Fibroblast of skin of scalp (primary cell): ENCODE measurements at places on chromosomes 2 and 18.

- peak; percentile 89 for DNase-seq
Observed at GRCh38 chr18:45248240-45248903, 366.9 kb upstream of the SLC14A2 start.

GRCh38 chr18:27143580-27144287, 41.4 kb downstream of the CHST9 start:
- no peak for DNase-seq

- DNase-seq, result peak; percentile 2
Observed at GRCh38 chr2:30565851-30566358, 118.9 kb downstream of the LCLAT1 start.

GRCh38 chr2:97993926-97994325, 1.8 kb downstream of the TMEM131 start:
- DNase-seq, result no peak

GRCh38 chr2:29272311-29272710, 157.1 kb downstream of the CLIP4 start:
- no peak for DNase-seq

GRCh38 chr2:173359231-173359630, 4.6 kb downstream of the CDCA7 start:
- peak; percentile 20 for DNase-seq

GRCh38 chr18:65547046-65547445, 203.8 kb upstream of the CDH7 start:
- no peak for DNase-seq

- no peak for DNase-seq
Observed at GRCh38 chr2:107585851-107586250, 240.8 kb upstream of the RGPD4 start.

- no peak for DNase-seq
Observed at GRCh38 chr2:64586054-64586453, 61.9 kb downstream of the AFTPH start.

GRCh38 chr18:58254873-58255511, 211.0 kb downstream of the NEDD4L start:
- peak; percentile 59 for DNase-seq

GRCh38 chr2:101706819-101707177, 9.3 kb downstream of the MAP4K4 start:
- no peak for DNase-seq

- DNase-seq, result peak; percentile 50
Observed at GRCh38 chr2:43131051-43131889, 95.1 kb downstream of the ZFP36L2 start.

DNA sequence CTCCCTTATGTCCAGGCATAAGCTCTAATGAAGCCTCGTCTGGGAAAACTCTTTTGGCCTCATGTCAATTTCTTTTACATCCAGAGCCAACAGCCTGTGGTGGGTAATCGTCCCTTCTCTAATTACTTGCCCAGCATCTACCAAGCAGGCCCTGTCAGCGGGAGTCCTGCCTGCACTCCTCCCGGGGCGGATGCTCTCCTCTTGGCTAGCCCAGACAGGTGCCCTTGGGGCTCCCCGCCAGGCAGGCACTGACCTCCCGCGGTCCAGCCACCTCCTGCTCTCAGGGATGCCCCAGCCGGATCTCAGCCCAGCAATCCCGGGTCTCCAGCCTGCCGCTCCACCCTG, 74.2 kb downstream of the NCAPH start:
- DNase-seq, result no peak

DNA sequence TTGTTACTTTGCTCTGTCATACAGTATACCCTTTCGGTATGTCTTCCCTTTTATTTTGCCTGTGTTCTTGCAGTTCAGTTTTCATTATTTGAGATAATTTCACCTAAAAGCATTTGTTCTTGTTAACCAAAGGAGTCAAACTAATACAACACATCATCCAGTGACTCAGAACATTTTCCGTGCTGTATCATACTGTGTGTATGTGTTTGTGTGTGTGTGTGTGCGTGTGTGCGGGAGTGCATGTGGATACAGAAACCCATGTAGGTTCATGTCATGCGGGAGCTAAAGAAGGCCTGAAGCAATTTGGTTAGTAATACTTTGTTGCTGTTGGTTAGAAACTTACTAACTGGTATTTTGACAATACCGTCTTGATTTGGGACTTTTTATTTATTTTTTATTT, 60.0 kb downstream of the CEP192 start:
- no peak for DNase-seq

DNA sequence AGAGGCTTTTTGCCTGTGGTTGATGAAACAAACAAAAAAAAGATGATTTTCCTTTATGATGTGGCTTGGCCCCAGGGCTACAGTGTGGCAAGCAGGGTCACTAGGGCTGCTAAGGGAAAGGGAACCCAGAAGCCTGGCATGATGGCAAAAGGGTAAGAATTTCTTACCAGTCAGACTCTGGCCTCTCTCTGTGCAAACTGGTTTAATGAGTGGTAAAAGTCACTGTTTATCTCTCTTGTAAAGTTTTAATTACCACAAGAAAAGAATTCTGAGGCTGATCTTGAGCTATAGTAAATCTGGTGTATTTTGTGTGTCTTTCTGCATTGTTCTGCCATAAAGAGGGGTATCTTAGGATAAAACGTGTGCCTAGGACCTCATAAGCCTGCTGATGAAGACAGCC, 275.4 kb downstream of the STK39 start:
- DNase-seq, result no peak

DNA sequence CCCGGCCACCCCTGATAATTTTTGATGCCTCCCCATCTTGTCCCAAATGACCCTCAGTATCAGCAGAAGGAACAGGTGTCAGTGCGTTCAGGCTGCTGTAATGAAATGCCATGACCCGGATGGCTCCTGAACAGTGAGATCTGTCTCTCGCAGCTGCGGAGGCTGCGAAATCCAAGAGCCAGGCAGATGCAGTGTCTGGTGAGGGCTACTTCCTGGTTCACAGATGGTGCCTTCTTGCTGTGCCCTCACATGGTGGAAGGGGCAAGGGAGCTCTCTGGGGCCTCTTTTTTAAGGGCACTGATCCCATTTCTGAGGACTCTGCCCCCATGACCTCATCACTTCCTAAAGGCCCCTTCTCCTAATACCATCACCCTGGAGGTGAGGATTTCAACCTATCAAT, 152.2 kb downstream of the TWIST2 start:
- no peak for DNase-seq

DNA sequence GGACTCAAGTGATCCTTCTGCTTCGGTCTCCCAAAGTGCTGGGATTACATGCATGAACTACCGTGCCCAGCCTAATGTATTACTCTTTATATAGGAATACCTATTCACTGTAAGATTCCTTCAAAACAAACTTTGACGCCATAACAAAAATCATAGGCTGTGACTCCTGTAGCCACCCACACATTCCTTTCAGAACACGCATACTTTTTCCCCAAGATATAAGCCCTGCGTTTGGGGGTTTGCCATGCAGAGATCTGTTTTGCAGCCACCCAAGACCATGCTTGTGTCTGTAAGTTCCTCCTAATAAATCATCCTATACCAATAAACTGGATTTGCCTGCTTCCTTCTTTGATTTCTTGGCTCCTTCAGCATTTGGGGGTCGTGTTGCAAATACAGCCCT, 46.0 kb upstream of the STON1 start:
- peak; percentile 23 for DNase-seq

DNA sequence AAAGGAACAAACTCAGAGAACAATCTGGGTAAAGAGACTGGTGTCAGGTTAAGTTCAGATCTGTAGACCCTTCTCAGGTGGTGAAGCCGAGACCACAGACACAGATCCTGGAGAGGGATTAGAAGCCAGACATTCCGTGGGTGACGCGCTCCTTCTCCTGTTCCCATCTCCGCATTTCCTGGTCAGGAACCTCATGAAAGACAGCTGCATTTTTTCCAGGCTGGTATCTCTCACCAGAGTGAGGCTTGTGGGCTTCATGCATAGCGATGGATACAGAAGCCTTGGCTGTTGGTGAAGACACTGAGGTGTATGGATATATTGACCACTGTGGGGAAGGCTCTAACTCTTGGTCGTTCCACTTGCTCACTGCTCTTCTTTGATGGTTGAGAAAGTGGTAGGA, 152.6 kb downstream of the FAM210A start:
- DNase-seq, result no peak

DNA sequence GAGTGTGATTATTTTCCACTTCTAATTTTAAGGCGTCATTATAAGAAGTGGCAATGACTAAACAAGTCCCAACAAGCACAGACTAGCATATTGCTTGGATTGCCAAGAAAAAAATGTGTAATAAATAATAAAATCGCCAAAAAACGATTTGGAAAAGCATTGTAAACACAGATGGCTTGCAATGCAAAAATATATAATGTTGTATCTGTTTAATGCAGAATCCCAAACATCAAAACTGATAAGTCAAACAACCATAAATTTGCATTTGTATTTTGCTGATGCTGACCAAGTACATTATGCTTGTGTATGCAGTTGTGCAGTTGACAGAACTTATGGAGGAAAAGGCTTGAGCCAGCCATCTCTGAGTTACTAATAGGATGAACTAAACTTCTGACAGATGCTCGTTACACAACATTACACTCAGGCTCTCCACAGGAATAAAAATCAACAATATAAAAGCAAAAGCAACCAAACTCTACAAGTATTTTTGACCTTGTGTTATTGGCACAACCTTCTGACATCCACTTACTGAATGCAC, 68.1 kb downstream of the DNER start:
- DNase-seq, result no peak

GRCh38 chr2:97718942-97719341, 5.6 kb downstream of the ZAP70 start:
- no peak for DNase-seq

GRCh38 chr2:46776687-46777327, 138.8 kb downstream of the MCFD2 start:
- peak; percentile 78 for DNase-seq

DNA sequence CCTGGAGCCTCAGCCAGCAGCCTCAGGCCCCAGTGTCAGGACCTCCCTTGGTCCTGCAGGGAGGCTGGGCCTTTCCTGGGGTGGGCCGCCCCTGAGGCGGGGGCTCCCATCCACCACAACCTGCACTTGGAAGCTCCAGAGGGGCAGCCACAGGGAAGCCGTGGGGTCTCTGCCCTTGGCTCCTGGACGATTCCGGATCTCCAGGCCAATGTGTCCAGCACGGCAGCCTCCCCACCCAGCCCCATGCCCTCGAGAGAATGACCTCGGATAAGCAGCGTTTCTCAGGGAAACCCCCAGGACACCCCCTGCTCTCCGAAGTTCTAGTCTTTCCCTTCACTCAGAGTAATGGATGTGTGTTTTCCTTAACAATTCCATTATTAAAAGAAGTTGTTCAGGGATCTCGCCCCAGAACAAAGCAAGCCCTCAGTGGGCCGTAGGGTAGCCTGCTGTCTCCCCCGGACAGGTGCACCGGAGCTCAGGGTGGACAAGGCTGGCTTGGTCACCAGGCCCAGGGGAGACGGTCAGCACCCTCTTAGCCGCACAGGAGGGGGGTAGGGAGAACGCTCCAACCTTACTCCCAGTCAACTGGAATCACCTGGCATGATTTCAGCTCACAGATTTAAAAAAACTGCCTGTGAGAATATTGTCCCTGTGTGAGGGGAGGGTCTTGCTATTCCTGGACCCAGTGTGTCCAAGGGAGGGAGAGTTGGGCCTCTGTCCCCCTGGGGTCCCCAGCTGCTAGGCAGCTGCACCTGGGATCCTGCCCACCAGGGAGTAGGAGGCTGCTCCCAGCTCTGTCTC, 72.2 kb upstream of the OTOS start:
- no peak for DNase-seq

DNA sequence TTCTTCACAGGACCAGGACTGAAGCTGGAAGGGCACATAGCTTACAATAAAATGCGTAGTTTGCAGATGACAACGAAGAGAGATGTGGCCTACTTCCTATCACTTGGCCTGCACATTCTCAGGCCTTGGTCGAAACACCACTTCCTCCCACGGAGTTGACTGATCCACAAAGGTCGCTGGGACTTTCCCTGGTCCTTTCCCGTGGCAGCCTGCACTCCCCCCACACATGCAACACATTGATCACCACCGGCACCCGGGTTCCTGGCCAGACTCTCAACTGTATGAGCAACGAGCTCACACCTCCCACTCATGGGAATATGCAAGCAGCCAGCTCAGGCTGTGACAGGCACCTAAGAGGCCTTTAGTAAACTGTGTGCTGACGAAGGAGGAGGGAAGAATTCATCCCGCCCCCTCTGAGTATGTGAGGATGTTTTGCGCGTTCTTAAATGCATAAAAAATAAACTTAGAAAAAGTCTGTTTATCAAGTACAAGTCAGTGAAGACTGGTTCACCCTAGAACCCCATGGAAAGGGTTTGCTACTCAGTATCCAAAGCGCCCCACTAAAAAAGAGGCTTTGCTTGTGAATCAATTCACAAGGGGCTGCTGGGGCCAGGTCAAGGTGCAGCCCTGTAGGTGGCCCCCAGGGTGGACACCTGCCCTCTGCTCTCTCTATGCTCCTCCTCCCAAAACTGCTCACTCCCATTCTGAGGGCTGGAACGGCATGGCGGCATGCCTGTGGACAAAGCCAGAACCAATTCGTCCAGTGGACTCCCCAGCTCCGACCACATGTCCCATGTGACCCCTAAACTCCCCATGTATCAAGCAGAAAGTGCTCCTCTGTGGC, 154.3 kb downstream of the EIPR1 start:
- DNase-seq, result no peak

DNA sequence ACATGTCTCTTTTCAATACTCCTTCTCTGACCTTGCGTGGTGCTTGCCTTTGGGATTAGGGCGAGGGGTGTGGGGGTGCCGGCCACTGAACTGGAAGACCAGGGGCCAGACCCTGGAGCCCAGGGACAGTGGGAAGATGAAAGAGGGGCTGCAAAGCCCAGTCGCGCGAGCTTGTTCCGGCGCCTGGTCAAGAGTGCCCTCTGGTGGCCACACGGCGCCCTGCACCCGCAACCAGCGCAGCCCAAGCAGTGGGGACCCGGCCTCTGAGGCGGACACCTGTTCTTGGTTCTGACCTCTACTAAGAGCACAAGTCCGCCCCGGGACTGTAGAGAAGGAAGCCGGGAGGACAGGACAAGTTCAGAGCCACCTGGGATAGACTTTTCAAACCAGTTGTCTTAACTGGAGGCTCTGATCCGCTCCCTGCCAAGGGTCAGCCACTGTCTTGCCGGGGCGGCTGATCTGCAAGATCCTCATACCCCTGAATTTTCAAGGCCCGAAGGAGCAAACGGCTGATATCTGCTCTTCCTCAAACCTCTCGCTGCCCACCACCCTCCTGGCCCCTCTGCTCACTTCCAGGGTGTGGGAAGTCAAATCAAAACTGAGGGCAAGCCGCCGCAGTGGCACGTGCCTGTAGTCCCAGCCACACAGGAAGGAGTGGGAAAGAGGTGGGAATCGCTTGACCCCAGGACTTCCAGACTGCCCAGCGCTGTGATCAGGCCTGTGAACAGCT, 14.9 kb upstream of the MSH6 start:
- DNase-seq, result peak; percentile 34

GRCh38 chr2:132645722-132646539, 24.1 kb downstream of the LYPD1 start:
- DNase-seq, result no peak

- DNase-seq, result no peak
Observed at GRCh38 chr2:58800881-58801280, 559.8 kb upstream of the FANCL start.

DNA sequence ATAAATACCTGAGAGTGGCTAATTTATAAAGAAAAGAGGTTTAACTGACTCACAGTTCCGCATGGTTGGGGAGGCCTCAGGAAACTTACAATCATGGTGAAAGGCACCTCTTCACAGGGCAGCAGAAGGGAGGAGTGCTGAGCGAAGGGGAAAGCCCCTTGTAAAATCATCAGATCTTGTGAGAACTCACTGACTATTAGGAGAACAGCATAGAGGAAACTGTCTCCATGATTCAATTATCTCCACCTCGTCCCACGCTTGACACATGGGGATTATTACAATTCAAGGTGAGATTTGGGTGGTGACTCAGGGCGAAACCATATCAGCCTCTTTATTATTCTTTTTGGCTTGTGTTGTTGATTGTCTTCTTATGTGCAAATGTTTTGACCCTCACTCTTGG, 76.2 kb downstream of the WDR7 start:
- no peak for DNase-seq
